Peyer's patch (tissue), 4 donors: ENCODE measurements at places on chromosomes 11 and 22. TPM values are rescaled to one million over a fixed set of nuclear protein-coding genes. Genes with fewer than 3 reads are reported as not detected.

EFEMP2 gene
- total RNA-seq: 4.4 TPM

GRCh38 chr22:44020981-44021380 is 3.1 kb upstream of the PARVB start:
- no peak overlapping the region for H3K4me3 ChIP-seq
- no peaks in the 10 kb centered on the region for H3K36me3 ChIP-seq
- H3K27me3 ChIP-seq: no peaks in the 10 kb centered on the region

- no peaks in the 10 kb centered on the region for H3K4me1 ChIP-seq
- no peaks in the 10 kb centered on the region for H3K36me3 ChIP-seq
- no peaks in the 10 kb centered on the region for H3K27me3 ChIP-seq
Measured at GRCh38 chr11:121451178-121451985, 732 bp upstream of the SORL1 start.

PCNX3 gene
- total RNA-seq: 60.2 TPM

GGTLC2 gene
- not detected for total RNA-seq

IRAG1 gene
- 4.2 TPM for total RNA-seq

OVCH2 gene
- not detected for total RNA-seq
